ENCODE measurements at places on chromosomes 4 and X.

- DNase-seq: no peak
These were observed 6.2 kb downstream of the FHDC1 start for GRCh38 chr4:152942346-152942745.

DNA sequence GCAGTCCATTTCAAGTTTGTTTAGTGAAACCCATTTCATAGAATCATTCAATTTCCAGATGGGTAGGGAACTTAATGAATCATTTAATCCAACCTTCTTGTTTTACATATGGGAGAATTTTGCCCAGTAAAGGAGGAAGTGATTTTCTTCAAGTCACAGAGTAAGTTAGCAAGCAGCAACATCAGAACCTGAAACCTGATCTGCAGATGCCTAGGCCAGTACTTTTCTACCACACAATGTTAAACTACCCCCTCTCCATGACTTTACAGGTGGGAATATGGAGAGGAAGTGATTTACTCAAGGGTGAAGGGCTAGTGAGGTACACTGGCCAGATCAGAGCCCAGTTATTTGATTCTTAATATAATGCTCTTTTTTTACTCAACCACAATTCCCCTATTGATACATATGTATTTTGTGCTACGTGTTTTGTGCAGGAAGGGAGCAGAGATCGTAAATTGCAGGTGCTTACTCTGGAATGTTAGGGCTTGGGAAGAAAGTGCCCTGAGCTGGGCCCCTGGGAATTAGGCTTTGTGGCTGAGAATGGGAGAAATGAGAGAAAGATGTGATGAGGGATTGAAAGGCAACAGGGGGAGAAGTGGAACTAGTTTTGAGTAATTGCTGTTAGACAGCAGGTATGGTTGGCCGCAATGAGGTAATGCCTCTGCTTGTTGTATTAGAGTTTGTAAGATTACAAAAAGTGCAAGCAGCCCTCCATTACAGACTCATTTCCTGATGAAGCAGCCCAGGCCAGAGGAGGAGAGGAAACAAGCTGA, 6.8 kb downstream of the LHFPL1 start:
- DNase-seq: no peak

GRCh38 chr4:138749303-138749702, 266.3 kb upstream of the NOCT start:
- no peak for DNase-seq

DNA sequence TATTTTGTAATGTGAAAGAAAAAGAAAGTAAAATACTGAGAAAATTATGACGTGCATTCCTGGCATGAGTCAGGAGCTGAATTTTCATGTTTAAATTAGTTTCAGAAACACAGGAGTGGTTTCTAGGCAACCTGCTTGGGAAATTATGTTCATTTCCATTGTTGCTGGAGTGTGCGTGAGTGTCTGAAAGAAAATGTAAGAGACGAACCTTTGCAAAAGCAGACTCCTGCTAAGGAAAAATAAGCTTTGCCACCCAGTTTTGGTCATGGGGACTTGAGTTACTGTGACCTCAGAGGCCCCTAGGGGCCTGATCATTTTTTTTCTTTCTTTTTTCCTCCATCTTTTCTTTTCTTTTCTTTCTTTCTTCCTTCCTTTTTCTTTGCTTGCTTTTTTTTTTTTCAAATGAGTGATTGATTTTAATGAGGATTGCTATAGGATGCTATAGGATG, 18.8 kb upstream of the CHRNA9 start:
- no peak for DNase-seq

DNA sequence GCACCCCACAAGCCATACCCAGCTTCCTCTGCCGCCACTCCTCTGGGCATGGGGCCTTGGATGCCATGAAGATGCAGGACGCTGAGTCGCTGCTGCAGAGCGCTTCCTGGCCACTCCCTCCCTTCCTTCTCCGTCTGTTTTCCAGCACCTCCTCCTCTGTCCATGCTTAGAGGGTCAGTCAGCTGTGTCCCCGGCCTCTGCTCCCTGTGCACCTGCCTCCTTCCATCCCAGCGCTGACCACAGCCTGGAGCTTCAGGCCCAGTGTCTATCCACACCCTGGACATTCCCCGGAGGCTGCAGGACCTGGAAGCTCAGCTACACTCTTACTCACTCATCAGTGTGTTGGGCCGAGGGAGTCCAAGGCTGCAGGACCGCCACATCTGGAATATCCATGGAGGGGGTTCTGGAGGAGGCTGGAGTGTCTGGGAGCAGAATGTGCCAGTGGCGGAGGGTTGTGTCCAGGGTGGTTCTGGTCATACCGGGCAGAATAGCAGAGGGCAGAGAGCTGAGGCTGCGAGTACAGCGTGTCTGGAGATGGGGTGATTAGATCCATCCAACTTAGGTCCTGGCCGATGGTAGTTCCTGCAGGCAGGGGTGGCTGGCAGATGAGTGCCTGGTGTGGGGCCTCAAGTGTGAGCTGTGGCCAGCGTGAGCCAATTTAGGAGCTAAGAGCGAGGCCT, 58.6 kb upstream of the ADRA2C start:
- no peak for DNase-seq

- no peak for DNase-seq
These were observed 82.8 kb downstream of the NAT8L start for GRCh38 chr4:2141762-2142451.

GRCh38 chrX:19070555-19070994, 51.7 kb downstream of the ADGRG2 start:
- no peak for DNase-seq

DNA sequence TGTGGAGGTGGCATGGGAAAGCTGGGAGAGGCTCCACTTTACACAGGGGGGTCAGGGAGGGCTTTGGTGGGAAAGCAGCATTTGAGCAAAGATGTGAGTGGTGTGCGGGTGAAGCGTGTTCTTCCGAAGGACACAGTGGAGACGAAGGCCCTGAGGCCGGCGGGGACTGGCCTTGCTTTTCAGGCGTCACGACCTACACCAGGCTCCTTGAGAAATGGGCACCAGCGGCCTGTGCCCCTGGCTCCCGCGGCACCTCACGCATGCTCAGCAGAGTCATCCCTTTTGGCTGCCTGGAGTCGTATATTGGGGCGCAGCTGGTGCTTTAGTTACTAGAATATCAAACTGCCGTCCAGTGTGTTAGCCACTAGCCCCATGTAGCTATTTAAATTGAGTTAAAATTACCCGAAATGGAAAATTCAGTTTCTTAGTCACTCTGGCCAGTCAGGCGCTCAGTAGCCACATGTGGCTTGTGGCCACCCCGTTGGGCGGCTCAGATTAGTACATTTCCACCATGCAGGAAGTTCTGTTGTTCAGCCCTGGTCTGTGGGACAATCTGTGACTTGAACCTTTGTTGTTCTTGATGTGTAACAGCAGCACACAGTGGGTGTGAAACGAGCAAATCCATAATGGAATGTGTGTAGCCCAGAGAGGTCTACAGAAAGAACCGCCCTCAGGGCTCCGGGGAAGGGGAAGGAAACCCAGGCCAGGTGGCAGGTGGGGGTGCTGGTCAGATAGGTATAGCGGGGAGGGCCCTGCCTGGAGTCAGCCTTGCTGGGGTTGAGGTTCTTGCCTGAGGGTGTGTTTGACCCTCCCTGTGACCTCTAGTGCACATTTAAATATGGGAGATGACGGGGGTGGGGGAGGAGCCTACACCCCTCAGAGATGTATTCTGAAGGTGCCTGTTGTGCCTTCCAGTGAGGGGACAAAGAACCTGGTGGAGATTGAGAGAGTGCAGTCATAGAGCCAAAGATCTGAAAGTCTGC, 30.4 kb downstream of the TBC1D14 start:
- DNase-seq: no peak

GRCh38 chrX:134247492-134247891, 10.5 kb downstream of the CCDC160 start:
- DNase-seq: no peak

DNA sequence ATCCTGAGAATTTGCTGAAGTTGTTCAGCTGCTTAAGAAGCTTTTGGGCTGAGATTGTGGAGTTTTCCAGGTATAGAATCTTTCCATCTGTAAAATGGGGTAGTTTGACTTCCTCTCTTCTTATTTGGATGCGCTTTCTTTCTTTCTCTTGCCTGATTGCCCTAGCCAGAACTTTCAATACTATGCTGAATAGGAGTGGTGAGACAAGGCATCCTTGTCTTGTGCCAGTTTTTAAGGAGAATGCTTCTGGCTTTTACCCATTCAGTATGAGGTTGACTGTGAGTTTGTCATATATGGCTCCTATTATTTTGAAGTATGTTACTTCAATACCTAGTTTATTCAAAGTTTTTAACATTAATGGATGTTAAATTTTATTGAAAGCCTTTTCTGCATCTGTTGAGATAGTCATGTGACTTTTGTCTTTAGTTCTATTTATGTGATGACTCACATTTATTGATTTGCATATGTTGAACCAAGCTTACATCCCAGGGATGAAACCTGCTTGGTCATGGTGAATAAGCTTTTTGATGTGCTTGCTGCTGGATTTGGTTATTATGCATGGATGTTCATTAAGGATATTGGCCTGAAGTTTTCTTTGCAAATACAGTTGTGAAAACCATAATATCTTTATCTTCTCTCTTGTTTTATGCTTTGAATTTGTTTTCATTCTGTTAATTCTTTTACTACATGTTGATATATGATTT, 573.8 kb upstream of the NDST4 start:
- no peak for DNase-seq

- DNase-seq: no peak
These were observed 1654.2 kb downstream of the PCDH19 start for GRCh38 chrX:98755912-98756311.

- DNase-seq: no peak
These were observed 39.0 kb downstream of the SLC10A7 start for GRCh38 chr4:146482788-146483187.

GRCh38 chr4:105140684-105141490, 5.8 kb upstream of the TET2 start:
- DNase-seq: peak; percentile 5

DNA sequence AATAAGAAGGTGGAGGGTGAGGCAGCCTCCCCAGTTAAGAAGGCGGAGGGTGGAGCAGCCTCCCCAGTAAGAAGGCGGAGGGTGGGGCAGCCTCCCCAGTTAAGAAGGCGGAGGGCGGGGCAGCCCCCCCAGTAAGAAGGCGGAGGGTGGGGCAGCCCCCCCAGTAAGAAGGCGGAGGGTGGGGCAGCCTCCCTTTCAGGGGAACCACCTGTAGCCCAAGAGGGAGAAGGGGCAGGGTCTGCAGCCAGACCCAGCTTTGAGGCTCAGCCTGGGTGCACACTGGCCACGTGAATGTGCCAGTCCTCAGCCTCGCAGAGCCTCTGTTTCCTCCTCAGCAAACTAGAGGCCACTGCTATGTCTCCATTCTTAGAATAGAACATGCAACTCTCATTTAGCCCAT, 52.6 kb downstream of the HMX1 start:
- no peak for DNase-seq

GRCh38 chr4:176735300-176735699, 57.4 kb downstream of the VEGFC start:
- DNase-seq: no peak

DNA sequence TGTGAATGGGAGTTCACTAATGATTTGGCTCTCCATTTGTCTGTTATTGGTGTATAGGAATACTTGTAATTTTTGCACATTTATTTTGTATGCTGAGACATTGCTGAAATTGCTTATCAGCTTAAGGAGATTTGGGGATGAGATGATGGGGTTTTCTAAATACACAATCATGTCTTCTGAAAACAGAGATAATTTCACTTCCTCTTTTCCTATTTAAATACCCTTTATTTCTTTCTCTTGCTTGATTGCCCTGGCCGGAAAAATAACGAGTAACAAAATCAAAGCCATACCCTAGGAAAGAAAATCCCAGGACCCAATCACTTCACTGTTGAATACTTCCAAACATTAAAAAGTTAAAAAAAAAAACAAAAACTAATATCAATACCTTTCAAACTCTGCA, 67.7 kb upstream of the UGT2B4 start:
- DNase-seq: no peak

DNA sequence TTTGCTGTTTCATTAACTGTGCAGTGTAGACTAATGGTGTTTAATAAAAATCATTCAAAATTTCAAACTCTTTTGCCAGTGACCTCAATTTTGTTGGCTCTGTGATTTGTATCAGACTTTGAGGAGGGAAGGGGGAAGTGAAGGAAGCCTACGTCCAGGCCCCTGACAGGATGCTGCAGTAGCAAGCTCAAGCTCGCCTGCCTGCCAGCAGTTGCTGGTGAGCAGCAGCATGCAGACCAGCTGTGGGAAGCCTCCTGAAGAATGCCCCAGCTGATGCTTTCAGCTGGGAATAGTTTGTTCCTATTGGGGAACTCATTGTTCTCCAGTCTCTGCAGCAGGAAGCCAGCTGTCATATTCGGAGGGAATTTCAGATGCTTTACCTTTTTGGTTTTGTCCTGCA, 495.2 kb downstream of the AFF2 start:
- no peak for DNase-seq

DNA sequence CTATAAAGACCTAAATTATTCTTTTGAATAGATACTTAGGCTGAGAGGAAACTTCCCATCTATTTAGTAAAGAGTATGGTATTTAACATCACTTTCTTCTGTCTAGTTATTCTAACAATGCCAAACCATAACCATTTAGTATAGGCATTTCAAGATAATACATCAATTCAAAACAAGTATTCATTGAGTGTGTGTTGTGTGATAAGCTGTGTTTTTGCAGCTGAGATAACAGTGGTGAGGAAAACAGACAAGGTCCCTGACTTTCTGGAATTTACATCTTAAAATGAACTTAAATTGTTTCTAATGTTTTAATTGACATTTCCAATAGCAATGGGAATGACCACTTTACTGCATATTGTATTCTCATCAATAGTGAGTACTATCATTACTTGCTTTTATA, 22.4 kb upstream of the TSPAN5 start:
- DNase-seq: no peak

DNA sequence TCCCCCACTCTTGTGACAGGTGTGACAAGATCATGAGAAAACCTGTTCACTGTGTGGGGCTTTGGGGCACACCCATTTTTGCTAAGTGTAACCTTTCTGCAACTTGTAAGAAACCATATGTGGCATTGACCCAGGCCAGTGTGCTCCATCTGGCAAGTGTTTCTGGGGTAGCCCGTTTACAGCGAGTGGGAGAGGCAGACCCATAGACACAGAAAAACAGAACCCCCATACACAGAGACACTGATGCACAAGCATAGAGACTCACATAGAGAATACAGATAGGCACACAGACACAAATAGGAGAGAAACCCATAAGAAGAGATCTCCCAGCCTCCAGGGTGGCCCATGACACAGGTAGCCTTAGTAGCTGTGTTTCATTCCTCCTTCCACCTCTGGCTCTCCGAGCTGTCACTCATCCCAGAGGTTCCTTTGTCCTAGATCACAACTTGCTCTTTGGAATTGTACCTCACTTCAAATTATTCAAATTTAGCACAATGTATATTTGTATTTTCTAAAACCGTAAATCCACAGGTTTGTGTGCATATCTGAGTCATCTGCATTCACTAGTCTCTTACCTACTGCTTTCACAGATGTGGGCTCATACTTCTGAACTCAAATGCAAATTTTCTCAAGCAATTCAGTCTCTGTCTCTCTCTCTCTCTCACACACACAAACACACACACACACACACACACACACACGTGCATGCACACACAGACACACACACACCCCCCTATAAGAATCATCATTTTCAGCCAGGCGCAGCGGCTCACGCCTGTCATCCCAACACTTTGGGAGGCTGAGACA, 114.4 kb downstream of the SH3KBP1 start:
- no peak for DNase-seq

- DNase-seq: no peak
These were observed 49.5 kb downstream of the STX18 start for GRCh38 chr4:4492161-4492847.

- no peak for DNase-seq
These were observed 14.1 kb upstream of the TMEM131L start for GRCh38 chr4:153451911-153452657.
